ENCODE measurements at places on chromosomes 13 and 19. TPM values are rescaled to one million over a fixed set of nuclear protein-coding genes. Genes with fewer than 3 reads are reported as not detected.

GRCh38 chr19:35130761-35131720 is 3.8 kb downstream of the LGI4 start:
- H3K27me3 ChIP-seq = no peaks in the 10 kb centered on the region
- no peaks in the 10 kb centered on the region for H3K36me3 ChIP-seq
- no peak for DNase-seq
- H3K4me1 ChIP-seq = peaks cover 7% of the 10 kb centered on the region
- no peak overlapping the region for H3K27ac ChIP-seq

DNA sequence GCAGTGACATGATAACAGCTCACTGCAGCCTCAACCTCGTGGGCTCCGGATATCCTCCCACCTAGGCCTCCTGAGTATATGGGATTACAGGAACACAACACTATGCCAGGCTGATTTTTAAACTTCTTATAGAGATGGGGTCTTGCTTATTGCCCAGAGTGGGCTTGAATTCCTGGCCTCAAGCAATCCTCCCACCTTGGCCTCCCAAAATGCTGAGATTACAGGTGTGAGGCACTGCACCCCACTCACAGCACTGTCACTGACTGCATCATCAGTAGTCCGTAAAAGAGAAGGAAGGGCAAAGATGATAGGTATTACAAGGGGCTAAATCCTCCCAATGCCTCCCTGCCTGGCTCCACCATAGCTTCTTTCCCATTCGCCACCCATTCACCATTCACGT is 4.1 kb downstream of the RHPN2 start:
- H3K4me3 ChIP-seq = no peak overlapping the region
- H3K27ac ChIP-seq = no peak overlapping the region
- DNase-seq = no peak
- peaks cover 16% of the 10 kb centered on the region for H3K27me3 ChIP-seq
- H3K36me3 ChIP-seq = no peaks in the 10 kb centered on the region

Gene KIR2DL3
- total RNA-seq = not detected

Gene ABHD13
- total RNA-seq = 8.5 TPM

Gene CACNG6
- not detected for total RNA-seq

Gene PPM1N
- 1.0 TPM for total RNA-seq

Measured in activated T-helper 1 cell treated with anti-CD3 and anti-CD28 coated beads, Interleukin-12 subunit alpha, Interleukin-12 subunit beta, Interleukin-2, Interleukin-4 antibody, amounts not matched to agents 30 ng/mL and 10 ng/mL and 1 ng/mL, durations not matched to agents 14 hours and 24 hours and 36 hours (primary cell).